ENCODE measurements at places on chromosomes 6 and 20. TPM values are rescaled to one million over a fixed set of nuclear protein-coding genes. Genes with fewer than 3 reads are reported as not detected.

The TAP1 gene
- 12.3 TPM for total RNA-seq

The ADGRF5 gene
- 0.31 TPM for total RNA-seq

The RIMS1 gene
- total RNA-seq, result 0.50 TPM

The DST gene
- 73.2 TPM for total RNA-seq

The CGAS gene
- total RNA-seq, result 4.2 TPM
